ENCODE measurements at places on chromosomes 12 and 14.

- DNase-seq, result no peak
Observed at GRCh38 chr12:28870839-28871440, 278.1 kb upstream of the FAR2 start.

DNA sequence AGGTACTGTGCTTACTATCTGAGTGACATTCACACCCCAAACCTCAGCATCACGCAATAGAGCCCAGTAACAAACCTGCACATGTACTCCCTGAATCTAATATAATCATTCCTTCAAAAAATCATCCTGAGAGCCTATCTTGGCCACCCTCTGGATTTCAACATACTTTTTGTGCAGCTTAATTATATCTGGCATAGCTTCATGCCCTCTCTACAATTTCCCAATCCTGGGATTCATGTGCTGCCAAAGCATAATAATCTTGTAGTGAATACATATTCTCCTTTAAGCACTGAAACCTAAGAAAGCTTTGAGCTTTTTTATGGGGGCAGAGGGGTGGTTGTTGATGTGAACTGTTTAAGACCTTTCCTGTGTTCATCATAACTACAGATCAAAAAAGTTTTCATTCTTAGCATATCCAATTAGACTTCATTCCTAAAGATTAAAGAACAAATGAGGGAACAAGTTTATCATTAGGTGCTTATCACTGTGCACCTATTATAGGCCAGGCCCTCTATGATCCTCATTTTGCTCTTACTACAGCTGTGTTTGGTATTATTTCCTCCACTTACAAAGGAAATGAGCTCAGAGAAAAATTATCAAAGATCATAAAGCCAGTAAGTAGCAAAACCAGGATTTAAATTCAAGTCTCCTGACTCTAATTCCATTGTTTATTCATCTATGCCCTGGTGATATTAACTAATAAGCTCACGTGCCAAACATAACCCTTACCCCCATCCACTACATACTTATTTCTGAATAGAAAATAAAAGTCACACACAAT is 51.2 kb downstream of the SINHCAF start:
- no peak for DNase-seq

GRCh38 chr14:88933191-88933590 is 108.7 kb downstream of the TTC8 start:
- DNase-seq, result no peak

GRCh38 chr12:94207849-94208621 is 59.7 kb downstream of the PLXNC1 start:
- DNase-seq, result no peak

- no peak for DNase-seq
Observed at GRCh38 chr12:5873281-5873919, 71.7 kb downstream of the ANO2 start.

GRCh38 chr14:64602826-64603225 is 53.1 kb downstream of the PPP1R36 start:
- no peak for DNase-seq

GRCh38 chr14:61599942-61600341 is 95.4 kb upstream of the HIF1A start:
- DNase-seq, result no peak

DNA sequence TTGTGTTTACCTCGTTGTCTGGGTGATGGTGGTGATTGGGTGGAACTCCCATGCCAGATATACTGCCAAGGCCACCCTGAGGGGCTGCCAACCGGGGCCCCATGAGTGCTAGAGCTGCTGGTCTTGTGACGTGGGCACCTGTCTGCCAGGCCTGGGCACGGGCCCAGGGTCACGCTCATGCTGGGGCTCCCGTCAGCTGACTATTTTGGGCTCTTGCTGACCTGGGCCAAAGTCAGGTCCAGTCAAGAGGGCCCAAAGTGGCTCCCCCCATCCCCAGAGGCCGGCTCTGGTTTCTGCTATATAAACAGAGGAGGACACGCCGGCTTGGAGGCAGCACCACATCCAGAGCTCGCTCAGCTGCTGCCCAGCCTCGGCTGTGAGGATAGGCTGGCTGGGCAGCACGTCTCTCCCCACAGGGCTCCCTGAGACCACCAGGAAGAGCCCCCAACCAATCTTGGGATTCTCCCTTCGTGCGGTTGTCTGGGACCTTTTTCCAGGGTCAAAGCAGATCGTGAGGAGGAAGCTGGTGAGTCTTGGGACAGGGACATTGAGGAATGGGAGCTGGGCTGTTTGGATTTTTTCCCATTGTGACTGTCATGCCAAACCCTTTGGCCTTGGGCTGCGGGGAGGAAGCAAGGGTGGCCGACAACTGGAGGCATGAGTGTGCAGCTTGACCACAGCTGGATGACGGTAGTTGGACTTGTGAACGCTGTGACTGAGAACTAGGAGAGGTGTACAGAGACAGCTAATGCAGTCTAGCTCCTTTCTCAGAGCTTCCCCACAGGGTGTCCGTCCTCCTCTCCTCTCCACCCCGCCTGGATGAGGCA is 7.6 kb upstream of the NR4A1 start:
- no peak for DNase-seq

- no peak for DNase-seq
Observed at GRCh38 chr12:71731439-71732356, 23.0 kb upstream of the RAB21 start.

DNA sequence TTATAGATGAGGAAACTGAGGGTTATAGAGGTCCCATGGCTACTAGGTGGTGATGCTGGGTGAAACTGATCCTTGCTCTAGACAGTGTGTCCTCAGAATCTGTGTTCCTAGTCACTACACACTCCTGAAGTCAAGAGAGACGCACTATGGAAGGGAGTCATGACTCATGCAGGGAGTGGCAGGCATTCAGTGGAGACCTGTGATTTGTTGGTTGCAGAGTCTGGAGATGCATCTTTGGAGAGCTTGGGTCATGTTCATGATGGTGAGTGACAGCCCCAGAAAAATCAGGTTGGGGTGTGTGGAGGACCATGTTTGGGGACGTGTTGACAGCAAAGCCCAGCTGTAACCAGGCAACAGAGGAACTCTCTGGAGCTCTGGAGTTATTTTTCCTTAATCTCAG is 38.0 kb upstream of the FBXO21 start:
- DNase-seq, result no peak

DNA sequence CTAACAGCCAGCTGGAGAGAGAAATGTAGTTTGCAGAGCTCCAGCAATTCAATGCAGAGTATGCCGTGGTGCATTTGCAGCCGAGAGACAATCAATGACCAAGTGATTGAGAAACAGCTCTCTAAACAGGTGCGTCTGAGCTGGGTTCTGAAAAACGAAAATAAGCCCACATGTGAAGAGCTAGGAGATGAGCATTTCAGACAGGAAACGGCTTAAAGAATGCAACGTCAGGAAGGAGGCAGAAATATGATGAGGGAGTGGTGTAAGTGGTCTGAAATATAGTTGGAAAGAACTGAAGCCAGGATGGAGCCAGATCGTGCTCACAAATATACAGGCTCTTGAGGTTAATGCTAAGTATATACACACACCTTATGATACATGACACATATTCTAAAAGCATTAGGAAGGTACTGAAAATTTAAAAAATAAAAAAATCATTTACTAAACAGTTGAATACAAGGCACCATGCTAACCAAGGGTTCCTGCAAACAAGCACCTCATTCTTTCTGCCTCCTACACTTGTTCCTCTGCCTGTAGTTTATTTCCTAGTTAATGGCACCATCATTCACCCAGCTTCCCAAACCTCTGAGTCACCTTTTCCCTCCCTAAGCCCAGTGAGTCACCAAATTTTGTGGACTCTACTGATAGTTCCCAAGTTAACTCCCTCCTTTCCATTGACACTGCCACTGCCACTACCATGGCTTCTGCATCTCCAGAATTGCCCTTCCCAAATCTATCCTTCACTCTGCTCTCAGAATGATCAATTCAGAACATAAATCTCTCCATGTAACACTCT is 2.3 kb upstream of the GARIN2 start:
- DNase-seq, result no peak

- no peak for DNase-seq
Observed at GRCh38 chr12:109757671-109758265, 44.1 kb downstream of the FAM222A start.

- no peak for DNase-seq
Observed at GRCh38 chr14:72740504-72740961, 153.4 kb downstream of the DPF3 start.

DNA sequence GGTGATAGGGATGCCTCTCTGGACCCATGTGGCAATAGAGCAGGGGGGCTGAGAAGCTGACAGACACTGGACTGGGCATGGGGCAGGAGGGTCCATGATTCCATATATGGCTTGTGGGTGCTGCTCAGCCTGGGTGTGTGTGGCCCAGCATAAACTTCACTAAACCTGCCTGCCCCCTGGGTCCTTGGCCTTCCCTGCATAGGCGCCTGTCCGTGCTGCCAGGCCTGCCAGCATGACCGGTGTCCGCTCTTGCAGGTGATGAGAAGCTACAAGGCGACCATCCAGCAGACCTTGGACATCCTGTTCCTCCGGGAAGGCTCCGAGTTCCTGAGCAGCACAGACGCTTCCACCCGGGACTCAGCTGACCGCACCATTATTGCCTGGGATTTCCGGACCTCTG is 61.6 kb downstream of the BEGAIN start:
- DNase-seq, result no peak

DNA sequence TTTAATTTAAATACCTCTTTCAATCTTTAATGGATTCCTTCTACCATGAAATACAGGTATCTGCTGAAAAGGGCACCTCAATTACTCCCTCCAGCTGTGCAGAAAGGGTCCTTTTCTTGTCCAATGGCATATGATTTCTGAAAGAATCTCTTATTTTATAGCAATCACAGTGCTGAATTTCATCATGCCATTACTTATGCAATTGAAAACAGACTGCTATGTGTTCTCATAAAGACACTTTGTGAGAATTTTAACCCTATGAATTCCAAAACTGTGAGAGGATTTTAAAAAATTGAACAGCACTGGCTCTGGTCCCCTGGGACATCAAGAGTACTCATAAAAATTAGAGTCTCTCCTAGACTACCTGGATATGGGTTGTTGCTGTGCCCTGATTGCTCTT is 45.9 kb upstream of the CNOT2 start:
- no peak for DNase-seq

DNA sequence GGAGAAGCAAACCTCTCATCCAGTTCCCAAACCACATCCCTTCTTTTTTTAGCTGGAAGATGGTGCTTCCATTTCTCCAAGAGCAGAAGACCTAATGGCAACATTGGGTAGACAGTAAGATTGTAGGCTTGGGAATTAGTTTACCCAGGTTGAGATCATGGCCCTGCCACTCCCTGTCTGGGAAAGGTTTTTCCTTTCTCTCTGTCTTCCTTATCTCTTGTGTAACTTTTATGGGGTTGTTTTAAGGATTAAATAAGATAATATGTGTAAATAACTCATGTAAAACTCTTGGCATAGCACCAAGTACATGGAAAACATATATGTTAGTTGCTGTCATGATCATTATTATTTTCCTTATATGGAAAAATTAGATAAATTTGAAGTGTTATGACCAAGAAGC is 23.2 kb upstream of the PSMA6 start:
- no peak for DNase-seq

GRCh38 chr12:48810903-48811431 is 7.3 kb upstream of the CACNB3 start:
- DNase-seq, result no peak

GRCh38 chr12:48414021-48414420 is 58.3 kb upstream of the ANP32D start:
- DNase-seq, result no peak

DNA sequence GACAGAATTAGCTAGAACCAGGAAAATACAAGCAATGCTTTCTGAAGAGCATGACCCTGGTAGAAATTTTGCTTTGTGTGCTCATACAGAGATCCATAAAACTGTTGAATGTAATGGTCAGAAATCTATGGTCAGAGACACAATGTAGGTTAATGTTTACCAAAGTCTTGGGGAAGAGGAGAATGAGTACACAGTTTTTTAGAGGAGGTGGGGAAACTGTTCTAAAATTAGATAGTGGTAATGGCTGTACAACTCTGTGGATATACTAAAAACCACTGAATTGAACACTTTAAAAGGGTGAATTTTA is 109.5 kb upstream of the ARHGAP5 start:
- DNase-seq, result no peak

DNA sequence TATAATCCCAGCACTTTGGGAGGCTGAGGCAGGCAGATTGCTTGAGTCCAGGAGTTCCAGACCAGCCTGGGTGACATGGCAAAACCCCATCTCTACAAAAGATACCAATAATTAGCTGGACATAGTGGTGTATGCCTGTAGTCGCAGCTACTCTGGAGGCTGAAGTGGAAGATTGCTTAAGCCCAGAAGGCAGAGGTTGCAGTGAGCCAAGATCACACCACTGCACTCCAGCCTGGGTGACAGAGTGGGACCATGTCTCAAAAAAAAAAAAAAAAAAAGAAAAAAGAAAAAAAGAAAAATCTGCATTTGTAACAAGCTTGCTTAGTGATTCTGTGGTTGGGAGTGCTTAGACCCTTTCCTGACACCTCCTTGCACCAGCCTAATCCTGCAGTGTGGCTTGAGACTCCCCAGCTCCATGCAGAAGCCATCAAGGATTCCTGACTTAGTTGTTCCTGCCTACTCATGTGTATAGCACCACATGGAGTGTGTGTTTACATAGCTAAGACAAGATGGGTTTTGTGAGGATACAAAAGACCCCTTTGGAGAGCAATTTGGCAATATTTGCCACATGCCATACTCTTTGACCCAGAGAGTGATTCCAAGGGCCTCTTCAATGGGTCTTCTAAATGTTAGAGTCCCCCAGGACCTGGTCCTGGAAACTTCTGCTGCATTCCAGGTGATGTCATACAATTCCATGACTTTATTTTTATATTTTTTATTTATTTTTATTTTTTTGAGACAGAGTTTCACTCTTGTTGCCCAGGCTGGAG is 5.1 kb upstream of the TMED10 start:
- DNase-seq, result no peak

GRCh38 chr14:57848353-57848752 is 17.5 kb downstream of the SLC35F4 start:
- no peak for DNase-seq

DNA sequence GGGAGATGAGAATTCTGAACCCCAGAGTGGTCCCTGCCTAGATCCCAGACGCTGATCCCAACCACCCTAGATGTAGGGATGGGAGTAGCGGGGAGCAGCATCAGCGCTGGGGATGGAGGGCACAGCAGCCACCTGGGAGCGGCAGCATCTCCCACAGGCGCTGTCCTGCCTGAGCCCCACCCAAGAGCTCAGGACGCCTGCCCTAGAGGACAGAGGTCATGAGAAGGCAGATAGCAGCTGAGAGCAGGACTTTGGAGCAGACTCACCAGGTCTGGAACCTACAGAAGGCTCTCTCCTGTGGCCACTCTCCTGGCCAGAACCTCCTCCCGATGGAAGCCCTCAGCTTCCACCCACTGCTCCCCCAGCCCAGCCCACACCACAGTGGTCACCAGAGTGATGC is 7.2 kb downstream of the CCDC85C start:
- DNase-seq, result no peak

Data from stimulated activated CD8-positive, alpha-beta memory T cell treated with anti-CD3 and anti-CD28 coated beads, Interleukin-4, amount 100 ng/mL, for 1 hour (primary cell).